A549 (cell line): ENCODE measurements at places on chromosomes 1 and 21.

GRCh38 chr21:32392299-32392879 is 423 bp downstream of the URB1 start:
- no peak for DNase-seq

GRCh38 chr1:98323388-98323787 is 338.1 kb upstream of the SNX7 start:
- peak; percentile 78 for DNase-seq

DNA sequence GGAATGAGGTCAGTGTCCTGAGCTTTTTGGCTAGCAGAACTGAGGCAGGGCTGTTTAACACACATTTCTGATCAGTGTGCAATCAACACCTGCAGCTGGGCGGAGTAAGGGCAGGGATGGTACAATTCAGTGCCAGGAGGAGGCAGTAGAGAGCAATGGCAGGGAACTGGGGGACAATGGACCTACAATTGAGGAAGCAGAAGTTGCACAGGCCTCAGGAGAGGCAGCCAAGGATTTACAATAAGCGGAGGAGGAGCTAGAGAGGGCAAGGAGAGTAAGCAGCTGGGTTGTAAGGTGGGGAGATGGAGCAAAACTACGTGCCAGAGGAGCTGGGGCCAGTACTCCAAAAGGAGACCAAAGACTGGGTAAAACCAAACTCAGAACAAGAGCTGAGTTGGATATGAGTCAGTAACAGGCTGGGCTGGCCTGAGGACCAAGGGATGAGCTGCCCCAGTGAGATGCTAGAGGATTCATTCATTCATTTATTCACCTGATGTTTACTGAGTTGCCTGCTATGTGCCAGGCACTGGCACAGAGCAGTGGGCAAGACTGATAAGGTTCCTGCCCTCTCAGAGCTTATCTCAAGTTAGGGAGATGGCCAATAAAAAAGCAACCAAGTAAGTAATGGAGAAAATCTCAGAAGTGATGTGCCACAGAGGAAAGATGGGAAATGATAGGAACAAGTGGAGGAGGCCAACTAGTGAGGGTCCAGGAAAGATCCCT is 10.4 kb upstream of the GALE start:
- peak; percentile 41 for DNase-seq

GRCh38 chr1:69569576-69570328 is 2.0 kb downstream of the LRRC7 start:
- no peak for DNase-seq

DNA sequence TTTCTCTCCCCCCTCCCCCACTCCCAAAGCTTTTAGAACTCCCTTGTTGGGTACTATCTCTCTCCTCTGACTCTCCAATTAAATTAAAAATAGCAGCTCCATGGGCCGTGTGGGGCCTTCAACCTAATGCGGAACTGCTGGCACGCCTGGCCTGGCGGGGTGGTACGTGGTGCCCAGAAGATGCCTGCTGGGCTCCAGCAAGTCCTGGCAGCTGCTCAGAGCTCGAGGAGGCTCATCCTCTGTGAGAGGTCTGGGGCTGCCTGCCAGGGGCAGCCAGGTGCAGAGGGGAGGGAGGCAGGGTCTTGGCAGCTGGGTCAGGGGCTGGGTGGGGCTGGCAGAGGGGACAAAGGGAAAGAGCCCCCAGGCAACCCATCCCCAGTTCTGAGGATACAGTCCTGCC is 74.4 kb downstream of the ACTL8 start:
- DNase-seq, result no peak

DNA sequence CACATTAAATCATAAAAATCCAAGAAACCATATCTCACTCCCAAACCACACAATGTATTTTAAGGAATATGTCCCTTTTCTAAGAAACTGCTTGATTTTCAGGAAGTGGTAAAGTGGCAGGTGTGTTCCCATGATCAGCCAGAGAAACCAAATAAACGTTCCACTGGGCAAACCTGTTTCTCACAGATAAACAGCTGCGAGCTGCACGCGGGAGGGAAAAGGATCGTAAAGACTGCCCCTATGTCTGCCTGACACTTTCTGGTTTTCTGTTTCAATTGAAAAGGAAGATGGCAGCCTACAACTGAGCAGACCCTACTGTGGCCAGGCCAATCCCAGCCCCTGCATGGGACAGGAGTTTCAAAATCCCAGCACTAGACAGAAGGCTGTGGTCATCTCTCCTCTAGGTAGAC is 36.6 kb downstream of the HIVEP3 start:
- DNase-seq, result no peak

DNA sequence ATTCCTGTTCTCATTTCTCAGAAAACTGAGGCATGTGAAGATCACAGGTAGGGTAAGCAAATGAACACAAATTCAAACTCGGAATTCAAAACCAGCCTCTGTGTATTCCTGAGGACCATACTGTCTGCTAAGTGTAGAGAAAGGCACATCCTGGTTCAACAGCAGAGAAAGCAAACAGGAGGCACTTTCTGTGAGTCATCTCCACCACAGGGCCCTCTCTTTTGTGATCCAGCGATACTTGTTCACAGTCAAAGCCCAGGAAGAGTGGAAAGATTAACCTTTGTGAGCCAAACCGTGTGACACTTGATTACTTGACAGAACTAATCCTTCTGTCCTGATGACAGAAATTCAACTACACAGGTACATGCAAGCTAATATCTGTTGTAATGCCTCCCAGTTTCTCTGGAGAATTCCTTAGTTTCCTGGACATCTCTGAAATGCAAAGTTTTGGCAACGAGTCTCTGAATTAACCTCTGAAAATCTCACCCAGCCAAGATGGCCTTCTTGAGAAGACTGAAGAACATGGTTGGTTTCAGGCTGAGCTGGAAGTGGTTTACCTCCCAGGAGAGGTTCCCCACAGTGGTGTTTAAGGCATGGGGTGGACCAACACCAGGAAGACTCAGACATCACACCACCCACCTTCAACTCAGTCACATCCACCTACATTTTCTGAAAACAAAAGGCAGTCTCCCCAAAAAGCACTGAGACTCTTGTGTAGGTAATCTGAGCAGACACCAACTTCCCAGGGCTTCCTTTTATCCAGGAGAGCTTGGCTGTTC is 98.2 kb upstream of the ERG start:
- DNase-seq, result no peak

GRCh38 chr1:240794046-240794843 is 182.3 kb upstream of the GREM2 start:
- no peak for DNase-seq

GRCh38 chr1:187788718-187789117 is 960.0 kb downstream of the PLA2G4A start:
- no peak for DNase-seq

- no peak for DNase-seq
These were observed 22.7 kb upstream of the PIK3CD start for GRCh38 chr1:9628541-9629444.

GRCh38 chr1:224799083-224799482 is 130.4 kb upstream of the DNAH14 start:
- no peak for DNase-seq

- DNase-seq, result no peak
These were observed 43.9 kb upstream of the TACSTD2 start for GRCh38 chr1:58620926-58621325.
